A549 treated with RU486 at 1 μM for 4 hours (cell line): ENCODE measurements at places on chromosomes 16 and 17. TPM values are rescaled to one million over a fixed set of nuclear protein-coding genes. Genes with fewer than 3 reads are reported as not detected.

GDPD1 gene
- total RNA-seq: 0.47 to 1.0 TPM (median 0.83 TPM) in 5 replicates

CRHR1 gene
- 0.15 to 0.21 TPM in 2 of 5 replicates, not detected in the others for total RNA-seq

RAD51C gene
- total RNA-seq: 52.1 to 61.3 TPM (median 56.8 TPM) in 5 replicates

TP53TG3C gene
- 0.15 to 0.33 TPM (median 0.31 TPM) in 3 of 5 replicates, not detected in the others for total RNA-seq

ALOXE3 gene
- total RNA-seq: 5.7 to 11.5 TPM (median 6.9 TPM) in 5 replicates
